ENCODE measurements at places on chromosomes 16 and 17.

GRCh38 chr16:47037396-47037745, 63.9 kb upstream of the DNAJA2 start:
- DNase-seq, result no peak

- no peak for DNase-seq
Measured at GRCh38 chr17:71145486-71145885, 975.3 kb upstream of the SOX9 start.

GRCh38 chr17:19339341-19339815, 23.1 kb downstream of the B9D1 start:
- DNase-seq, result no peak

DNA sequence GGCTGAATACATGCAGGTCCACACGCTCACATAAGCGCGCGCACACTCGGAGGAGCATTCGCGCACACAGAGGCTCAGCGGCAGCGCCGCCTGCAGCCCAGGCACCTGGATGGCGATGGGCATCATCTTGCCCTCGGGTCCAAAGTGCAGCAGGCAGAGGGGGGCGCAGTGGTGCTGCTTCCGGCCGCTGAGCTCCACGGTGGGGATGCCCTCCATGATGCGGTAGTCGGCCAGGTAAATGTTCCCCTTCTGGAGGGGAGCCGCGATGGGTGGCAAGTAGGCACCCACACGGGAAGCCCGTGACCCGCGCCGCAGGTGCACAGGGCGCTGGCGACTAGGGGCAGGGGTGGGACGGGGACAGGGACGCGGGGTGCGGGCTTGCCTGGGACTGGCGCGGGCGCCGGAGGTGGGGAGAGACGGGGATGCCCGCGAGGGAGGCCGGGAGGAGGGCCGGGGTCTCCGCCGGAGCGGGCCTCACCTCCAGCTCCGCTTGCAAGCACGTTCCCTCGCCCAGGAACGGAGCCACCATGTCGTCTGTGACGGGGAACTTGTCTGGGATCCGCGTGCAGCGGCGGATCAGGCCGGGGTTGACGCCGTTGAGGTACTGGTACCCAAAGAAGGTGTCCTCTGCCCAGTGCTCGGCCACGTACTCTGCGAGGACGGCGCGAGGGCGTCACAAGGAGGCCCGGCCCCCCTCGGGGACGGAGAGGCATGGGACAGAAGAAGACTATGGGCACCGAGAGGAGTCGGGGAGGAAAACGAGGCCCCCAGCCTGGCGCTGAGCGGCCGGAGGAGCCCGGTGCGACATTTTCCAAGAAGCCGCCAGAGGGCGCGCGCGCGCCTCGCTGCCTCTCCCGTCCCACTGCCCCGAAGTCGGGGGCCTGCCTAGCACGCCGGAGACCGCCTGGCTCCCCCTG, 8.0 kb downstream of the ALOX12B start:
- DNase-seq, result no peak

DNA sequence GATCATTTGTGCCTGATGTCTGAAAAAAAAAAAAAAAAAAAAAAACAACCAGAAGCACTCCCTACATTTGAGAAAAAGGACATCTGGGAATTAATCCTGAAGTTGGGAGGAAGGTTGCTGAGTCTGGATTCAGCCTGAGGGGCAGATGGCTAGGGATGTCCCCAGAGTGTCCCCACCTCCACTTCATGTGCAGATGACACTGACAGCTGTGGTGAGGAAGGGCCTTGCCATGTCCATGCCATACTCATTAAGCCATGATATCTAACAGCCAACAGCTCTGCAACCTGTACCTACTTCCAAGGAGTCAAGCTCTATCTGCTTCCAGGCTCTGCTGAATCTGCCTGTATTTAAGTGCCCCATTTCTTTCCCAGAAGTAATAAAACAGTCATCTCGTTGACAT, 356.0 kb downstream of the CA10 start:
- DNase-seq, result no peak

- DNase-seq, result no peak
Measured at GRCh38 chr16:683396-684070, 601 bp downstream of the JMJD8 start.

DNA sequence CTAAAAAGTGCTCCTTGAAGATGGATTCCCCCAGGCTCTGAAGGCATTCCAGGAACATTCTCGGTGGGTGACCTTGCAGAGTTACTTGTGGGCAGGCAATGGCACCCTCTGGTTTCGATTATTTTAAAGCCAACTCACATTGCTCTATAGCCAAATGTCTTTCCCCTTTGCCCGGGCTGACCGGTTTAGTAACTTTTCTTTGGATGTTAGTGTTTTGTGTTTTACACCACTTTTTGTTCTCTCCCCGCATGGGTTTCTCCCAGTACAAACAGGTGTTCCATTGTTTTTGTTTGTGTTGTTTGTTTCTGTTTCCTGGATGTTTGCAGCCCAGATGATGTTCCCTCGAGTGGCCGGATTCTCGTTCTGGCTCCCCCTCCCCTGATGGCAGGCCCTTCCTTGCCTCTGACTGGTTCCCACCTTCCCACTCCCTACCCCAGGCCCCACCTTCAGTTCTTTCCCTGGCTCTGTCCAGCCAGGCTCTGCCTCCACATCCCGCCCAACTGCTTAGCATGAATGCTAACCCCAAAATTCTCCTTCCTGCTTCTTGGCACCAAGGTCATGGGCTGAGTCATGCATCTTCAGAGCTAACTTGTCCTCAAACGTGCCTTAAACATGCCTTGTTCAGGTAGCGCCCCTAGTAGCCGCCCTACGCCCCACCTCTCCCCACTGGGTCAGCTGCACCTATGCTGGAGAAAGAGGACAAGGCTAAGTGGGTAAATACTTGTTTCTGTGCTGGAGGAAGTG, 40.6 kb downstream of the ELAC2 start:
- DNase-seq, result no peak

DNA sequence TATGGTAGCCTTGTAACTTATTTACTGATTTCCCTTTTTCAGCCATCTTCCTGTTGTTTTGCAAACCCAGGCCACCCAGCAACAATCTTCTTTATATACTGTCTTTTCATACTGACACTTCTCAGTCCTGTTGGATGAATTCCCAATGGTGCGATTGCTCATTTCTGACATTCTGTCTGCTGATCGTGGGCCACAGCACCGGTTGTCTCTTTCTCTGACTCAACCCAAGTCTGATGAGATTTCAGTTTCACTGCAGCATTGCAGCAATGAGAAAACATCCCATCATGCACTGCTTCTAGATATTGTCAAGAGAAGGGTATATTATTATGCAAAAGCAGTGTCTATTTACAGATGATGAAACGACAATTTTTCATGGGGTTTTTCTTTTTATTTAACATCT, 349.2 kb upstream of the HSBP1 start:
- DNase-seq, result no peak

Data from brain pericyte (primary cell).